ENCODE measurements at places on chromosomes 12 and 14.

GRCh38 chr12:118537481-118537917, 161.1 kb downstream of the SUDS3 start:
- no peak for DNase-seq

- DNase-seq, result no peak
Measured at GRCh38 chr12:86613311-86613710, 357.1 kb upstream of the MGAT4C start.

DNA sequence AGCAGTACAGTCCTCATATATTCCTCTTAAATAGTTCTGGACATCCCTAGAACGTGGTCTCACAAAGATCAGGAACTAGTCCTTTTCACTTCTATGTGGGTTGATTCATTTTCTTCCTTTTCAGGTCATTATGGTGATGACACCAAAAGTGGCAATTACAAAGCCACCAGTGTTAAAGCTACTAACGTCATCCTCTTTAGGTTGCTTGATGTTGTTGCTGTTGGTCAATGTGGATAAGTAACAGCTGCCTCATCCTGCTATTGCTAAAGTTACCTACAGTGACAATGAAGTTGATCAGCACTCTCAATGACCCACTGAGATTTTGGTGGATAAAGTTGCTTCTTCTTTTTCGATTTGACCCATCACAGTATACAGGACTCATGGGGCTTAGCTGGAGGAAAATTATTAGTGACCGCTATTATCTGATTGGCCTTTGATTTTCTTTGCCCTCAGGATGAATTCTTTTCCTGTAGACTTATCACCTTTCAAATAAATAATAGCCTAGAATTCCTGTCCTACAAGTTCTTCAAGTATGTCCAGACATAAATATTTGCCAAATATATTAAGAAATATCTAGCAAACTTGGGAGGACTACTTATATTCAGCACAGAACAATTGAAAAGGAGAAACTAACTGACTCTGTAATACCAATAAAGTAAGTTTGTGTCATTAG, 54.0 kb upstream of the ATP2B1 start:
- DNase-seq, result no peak

DNA sequence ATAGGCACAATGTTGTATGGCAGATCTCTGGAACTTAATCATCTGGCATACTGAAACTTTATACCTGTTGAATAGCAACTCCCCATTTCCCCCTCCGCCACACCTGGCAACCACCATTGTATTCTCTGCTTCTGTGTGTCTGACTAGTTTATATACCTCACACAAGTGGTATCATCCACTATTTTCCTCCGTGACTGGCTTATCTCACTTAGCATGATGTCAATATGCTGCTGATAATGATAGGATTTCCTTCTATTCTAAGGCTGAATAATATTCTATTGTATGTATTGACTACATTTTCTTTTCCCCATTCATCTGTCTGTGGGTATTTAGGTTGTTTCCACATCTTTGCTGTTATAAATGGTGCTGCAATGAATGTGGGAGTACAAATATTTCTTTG, 21.5 kb downstream of the BRMS1L start:
- no peak for DNase-seq

GRCh38 chr12:8629486-8630033, 16.9 kb upstream of the AICDA start:
- DNase-seq, result no peak

DNA sequence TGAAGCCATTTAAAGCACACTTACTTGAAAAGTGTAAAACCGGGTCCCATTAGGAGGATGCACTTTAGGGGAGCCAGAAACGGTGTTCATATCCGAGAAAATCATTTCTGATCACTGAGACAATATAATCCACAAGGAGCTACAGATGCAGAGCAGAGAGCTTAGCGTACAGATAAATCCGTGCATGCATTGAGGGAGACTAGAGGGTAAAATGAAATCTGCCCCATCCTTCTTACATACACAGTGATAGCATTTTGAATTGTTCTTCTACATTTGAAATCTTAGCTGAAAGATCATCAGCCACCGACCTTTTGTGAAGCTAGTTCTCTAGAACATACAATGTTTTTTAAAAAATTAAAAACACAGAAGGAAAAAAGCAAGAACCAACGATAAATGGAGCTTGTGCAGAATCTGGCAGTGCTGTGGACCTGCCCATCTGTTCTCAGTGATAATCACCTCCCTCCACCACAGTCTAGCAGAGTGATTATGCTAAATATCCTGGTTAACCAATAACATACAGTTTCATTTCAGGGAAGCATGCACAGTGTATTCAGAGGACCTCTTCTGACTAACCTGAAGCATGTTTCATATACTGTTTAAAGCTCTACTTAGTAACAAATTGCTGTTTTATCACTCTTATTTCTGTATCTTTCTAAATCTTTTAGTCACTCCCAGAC, 161.1 kb downstream of the PPFIA2 start:
- no peak for DNase-seq

- no peak for DNase-seq
Measured at GRCh38 chr12:121697093-121697698, 15.4 kb upstream of the TMEM120B start.

DNA sequence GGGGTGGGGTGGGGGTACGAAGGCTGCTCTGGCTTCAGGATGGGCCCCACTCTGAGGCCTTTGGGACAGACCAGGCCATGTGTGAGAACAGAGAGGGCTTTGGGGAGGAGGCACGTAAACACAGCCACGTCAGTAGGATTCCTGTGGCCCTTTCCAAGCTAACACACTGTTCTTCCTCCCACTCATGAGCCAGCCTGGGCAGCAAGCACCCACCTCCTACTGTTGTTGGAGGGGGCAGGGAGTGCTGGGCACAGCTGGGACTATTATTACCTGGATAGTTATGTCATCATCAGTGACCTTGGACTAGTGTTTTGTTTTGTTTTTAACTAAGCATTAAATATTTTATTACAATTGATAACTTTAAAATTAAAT, 5.3 kb downstream of the CHGA start:
- DNase-seq, result no peak

- DNase-seq, result no peak
Measured at GRCh38 chr12:105396024-105396423, 65.5 kb downstream of the C12orf75 start.

- no peak for DNase-seq
Measured at GRCh38 chr12:130226771-130227170, 64.5 kb downstream of the FZD10 start.

DNA sequence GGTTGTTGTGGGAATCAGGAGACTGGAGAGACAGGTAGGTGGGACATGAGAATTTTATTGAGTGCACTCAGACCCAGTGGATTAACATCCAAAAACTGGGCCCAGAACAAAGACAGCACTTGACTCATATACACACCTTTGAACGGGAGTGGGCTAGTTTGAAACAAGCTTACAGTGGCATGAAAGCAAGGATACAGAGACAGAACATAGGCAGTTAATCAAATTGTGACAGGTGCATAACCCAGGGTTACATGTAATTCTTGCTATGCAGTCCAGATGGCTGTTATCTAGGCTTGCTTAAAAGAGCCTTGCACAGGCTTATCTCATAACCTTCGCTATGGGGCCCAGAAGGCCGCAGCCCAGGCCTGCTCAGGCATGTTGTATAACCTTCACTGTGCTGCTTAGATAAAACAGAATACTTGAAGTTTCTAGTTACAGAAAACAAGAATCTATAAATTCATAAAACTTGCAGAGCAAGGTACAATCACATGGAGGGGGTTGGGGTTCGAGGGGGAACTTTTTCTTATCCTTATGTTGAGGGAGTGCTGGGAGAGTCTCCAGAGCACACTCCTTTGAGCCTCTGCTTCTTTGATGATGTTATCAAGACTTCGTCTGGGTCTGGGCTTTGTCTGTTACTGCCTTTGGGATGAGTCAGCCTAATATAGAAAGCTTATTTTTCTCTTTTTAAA, 81.7 kb downstream of the TNFAIP2 start:
- DNase-seq, result no peak

DNA sequence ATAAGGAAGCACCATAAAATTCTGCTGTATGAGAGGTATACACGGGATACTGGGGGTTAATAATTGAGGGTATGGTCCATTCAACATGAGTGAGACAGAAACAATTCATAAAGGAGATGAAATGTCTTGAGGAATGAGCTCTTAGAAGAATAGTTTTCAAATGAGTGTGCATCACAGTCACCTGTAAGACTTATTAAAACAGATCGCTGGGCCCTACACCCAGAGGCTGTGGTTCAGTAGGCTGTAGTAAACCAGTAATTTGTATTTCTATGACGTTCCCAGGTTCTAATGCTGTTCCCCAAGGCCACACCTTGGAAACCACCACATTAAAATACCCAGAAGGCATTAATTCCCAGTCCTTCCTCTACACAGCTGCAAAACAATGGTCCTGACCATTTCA, 49.6 kb downstream of the CAND1 start:
- DNase-seq, result no peak

- no peak for DNase-seq
Measured at GRCh38 chr12:50557421-50557820, 52.6 kb downstream of the DIP2B start.

DNA sequence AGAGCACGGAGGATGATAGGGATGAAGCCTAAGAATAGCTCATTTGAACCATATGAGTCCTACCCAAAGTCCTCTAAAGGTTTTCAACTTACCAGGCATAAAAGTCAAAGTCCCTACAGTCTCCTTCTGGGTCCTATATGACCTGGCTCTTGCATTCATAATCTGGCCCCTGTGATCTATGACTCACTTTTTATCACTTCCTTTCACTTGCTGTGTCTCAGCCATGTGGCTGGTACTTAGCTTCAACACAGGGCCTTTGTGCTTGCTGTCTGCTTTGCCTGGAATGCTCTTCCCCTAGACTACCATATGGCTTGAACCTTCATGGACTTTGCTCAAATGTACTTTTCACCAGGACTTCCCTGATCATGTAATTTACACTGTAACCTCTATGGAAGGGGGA, 137.6 kb upstream of the TMTC1 start:
- DNase-seq, result no peak

DNA sequence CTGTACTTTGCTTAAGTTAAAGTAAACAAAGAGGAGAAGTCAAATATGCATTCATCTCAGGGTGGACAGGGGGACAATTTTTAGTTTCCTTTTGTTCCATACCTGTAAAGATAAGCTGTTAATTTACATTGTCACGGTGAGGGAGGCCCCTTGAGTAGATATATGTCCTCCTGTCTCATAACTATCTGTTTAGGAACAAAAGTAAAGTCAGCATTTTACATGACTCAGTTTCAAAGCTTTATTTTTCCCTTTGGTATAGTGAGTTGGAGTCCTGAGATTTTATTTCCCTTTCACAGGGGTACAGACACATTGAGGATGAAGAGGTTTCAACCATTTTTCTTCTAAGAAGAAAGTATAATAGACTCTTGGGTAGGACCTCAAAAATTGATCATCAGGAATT, 50.1 kb downstream of the TESPA1 start:
- DNase-seq, result no peak

DNA sequence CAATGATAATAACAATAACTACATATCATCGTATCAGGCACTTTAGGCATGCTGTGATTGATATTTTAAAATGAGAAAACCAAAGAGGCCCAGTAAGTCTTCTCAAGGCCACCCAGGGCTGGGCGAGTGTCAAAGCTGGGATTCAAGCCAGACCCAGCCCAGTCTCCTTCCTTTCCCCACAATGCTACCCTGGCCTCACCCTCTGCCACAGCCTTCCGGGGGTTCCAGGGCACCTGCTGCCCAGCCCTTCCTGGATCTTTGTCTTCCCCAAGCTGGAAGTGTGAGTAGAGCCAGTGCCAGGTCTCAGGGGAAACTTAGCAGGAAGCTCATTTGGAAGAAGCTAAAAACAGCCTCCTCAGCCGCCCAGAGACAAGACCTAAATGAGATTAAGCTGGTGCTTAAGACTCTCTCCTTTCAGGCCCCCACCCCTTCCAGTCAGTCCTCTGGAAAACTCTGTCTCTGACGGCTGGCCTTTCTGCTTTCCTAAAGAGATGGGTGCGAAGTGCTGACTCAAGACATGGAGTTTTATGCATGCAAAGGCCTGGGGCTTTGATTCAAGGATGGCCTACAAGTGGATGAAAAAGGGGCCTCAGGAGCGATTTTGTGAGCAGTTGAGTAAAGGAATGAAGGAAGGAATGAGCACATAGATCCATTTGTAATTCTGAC, 184.2 kb downstream of the KCNA5 start:
- DNase-seq, result no peak

- DNase-seq, result no peak
Measured at GRCh38 chr12:21776175-21776574, 1.7 kb upstream of the KCNJ8 start.

DNA sequence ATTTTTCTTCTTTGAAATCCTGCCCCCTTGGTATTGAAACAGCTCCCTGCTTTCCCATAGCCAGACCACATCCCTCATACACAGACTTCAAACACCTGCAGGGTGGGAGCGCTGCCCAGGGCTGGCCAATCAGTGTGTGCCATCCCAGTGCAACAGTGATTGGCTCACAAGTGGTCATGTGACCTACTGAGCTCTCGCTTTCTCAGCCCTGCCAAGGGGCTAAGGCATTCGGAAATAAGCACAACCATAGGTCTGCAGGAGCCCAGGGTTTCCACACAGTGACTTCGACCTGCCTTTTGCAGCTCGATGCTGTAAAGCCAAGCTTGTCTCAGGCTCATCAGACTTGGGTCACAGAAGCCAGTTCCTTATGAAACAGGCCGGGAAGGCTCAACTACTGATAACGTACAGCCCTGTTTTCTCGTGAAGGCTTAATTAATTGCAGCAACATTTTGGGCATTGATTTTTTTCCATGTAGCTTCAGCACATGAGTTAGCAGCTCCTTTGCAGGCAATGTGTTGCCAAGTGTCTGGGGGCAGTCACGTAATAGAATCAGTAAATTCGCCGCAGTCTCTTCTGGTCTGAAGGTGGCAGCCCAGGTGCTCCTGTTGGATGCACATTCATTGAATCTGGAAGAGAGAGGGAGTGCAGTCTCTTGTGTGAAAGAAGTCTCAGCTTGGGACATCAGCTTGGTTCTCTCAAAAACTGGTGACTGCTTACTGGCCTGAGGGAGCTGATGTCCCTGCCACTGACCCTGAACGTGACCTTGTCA, 1091.8 kb downstream of the AACS start:
- no peak for DNase-seq

- DNase-seq, result no peak
Measured at GRCh38 chr12:75848431-75848925, 183.1 kb downstream of the PHLDA1 start.

GRCh38 chr14:53462931-53463778, 310.0 kb upstream of the DDHD1 start:
- DNase-seq, result no peak

DNA sequence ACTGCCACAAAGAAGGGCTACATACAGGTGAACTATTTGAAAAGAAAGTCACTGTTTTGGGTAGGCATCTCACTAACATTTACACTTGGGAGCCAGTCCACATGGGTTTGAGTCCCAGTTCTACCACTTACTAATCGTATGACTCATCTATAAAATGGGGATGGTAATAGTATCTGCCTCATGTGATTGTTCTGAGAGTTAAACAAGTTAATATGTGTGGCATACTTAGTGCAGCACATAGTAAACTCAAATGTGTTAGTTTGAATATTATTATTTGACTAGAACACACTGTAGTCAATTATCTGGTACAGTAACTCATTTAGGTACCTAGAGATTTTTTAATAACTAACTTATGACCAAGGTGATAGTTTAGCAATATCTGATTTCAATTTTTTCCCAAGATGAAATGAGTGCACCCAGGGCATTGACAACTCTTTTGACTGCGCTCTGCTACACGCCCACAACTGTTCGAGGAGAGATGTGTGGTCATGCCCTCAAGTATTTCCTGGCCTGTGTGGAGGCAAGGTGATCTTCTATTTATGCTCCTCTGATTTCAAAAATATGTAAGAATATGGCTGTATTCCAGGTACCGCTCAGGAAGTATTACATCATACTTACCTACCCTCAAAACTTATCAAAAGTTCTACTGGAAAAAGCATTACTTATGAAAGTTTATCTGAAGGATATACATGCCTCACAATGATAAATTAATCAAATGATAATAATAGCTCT, 210.6 kb upstream of the EGLN3 start:
- no peak for DNase-seq

GRCh38 chr14:36474593-36474992, 45.4 kb downstream of the NKX2-1 start:
- DNase-seq, result no peak
